T-helper 22 cell (primary cell): ENCODE measurements at places on chromosomes 4 and X.

GRCh38 chrX:129717892-129718291 is 20.9 kb upstream of the XPNPEP2 start:
- no peak for DNase-seq

DNA sequence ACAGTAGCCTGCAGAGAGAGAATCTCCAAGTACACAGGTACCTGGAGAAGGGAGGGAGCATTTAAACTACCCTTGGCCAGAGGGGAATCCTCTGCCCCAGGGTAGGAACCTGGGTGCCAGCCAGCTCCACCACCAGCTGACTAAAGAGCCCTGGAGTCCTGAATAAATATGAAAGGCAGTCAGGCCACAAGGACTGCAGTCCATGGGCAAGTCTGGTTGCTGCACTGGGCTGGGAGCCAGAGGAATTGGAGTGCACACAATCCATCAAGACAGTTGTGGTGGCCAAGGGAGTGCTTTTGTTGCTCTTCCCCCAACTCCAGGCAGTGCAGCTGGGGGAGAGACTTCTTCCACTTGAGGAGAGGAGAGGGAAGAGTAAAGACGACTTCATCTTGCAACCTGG is 172.5 kb downstream of the HNRNPD start:
- DNase-seq: no peak

GRCh38 chr4:76658231-76659102 is 223.4 kb downstream of the SHROOM3 start:
- no peak for DNase-seq

- DNase-seq: no peak
Observed at GRCh38 chr4:77310931-77311330, 153.9 kb downstream of the CCNG2 start.

DNA sequence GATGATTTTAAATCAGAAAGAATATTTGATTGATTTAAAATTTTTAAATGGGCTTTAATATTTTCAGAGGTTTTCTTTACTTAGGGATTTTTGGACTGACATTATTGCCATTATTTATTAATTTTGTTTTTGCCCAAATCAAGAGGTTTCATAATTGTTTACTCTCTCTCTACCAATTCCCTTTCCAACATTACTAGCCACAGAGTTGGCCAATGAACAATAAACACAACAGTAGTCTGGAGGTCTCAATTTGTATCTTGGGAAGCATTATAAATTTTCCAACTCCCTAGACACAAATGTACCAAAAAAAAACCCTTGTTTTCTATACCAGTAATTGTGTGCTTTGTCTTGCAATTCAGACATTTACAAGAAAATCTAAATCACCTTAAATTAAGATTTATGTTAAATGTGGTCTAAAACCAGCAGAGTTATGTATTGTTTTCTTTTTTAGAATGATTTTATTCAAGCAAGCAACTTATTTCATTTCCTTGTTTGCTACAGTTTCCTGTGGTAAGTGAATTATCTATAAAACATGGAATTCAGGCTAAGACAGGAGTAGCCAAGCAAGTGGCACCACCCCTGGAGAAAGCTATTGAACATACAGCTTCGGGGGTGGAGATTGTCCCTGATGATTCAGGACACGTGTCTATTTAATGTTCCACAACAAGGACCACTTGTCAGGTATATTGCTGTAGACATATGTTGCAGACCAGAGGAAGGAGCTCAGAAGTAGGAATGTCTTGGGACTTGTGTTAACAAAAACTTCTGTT is 622 bp downstream of the KLKB1 start:
- no peak for DNase-seq

GRCh38 chrX:31652650-31653049 is 580.8 kb upstream of the FTHL17 start:
- no peak for DNase-seq

- DNase-seq: no peak
Observed at GRCh38 chr4:89294573-89295269, 12.9 kb downstream of the GPRIN3 start.

- DNase-seq: no peak
Observed at GRCh38 chr4:23750125-23750524, 139.7 kb downstream of the PPARGC1A start.

DNA sequence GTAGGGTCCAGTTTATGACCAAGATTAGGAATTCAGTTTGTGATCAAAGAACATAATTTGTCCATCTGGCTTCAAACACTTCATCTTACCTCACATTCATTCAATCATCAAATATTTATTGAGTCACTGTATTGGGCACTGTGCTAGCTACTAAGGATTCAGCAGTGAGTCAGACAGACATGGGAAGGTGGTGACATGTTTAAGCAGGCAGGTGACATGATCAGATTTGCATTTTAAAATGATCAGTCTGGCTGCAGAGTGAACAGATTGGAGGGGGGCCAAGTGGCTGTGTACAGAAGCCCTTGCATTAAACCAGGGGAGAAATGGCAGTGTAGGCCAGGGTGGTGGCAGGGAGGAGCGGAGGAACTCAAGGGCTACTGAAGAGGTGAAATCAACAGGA is 25.1 kb upstream of the APLN start:
- DNase-seq: no peak

DNA sequence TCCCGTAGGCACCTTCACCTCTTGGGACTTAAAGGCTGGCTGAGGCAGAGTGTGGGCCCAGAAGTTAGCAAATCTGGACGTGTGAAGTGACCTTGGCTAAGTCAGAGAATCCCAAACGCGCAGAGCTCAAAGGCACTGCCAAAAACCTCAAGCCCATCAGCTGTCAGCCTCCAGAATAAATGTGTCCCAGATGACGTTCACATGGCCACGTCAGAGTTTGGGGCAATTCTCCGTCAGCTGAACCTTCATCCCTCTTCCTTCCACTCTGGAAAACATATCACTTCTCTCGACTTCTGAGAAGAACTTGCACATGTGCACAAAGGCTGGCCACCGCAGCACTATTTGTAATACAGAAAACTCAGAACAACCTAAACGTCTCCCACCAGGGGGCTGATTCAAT is 35.7 kb upstream of the APLN start:
- no peak for DNase-seq

DNA sequence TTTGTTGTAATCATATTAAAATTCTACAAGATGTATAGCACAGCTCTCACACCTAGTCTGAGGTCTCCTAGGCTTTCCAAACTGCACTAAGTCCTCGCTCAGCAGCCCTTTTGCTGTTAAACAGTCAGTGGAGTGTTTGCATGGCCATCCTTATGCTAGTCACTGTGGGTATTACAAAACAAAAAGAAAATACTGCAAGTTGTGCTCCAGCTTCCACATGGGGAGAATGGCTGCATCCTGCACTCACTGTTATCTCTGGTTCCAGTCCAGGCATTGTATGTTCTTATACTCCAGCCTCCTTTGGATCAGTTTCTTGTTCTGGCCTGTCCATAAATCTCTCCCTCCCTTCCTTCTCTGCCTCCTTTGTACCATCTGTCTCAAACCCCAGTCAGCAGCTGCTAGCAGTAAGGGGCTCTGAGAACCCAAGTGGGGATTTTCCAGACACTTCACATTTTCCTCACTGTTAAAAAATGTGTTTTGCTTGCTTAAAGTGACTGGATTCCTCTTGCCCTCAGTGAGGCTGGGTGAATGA is 38.5 kb upstream of the BMP15 start:
- DNase-seq: no peak
